ENCODE measurements at places on chromosomes 12 and 14. TPM values are rescaled to one million over a fixed set of nuclear protein-coding genes. Genes with fewer than 3 reads are reported as not detected.

The CCDC175 gene
- not detected for total RNA-seq

The TROAP gene
- total RNA-seq: 1.3 TPM

The OR6C75 gene
- total RNA-seq: not detected

The C12orf56 gene
- not detected for total RNA-seq

The INHBC gene
- total RNA-seq: not detected

The GPD1 gene
- total RNA-seq: 1.7 TPM

The KRT78 gene
- not detected for total RNA-seq

The MBD6 gene
- 177 TPM for total RNA-seq

The PTHLH gene
- 0.86 TPM for total RNA-seq
